ENCODE measurements at places on chromosomes 16 and 17.
A peak's percentile ranks its signal among the peaks of the same experiment; 100 is the strongest.

DNA sequence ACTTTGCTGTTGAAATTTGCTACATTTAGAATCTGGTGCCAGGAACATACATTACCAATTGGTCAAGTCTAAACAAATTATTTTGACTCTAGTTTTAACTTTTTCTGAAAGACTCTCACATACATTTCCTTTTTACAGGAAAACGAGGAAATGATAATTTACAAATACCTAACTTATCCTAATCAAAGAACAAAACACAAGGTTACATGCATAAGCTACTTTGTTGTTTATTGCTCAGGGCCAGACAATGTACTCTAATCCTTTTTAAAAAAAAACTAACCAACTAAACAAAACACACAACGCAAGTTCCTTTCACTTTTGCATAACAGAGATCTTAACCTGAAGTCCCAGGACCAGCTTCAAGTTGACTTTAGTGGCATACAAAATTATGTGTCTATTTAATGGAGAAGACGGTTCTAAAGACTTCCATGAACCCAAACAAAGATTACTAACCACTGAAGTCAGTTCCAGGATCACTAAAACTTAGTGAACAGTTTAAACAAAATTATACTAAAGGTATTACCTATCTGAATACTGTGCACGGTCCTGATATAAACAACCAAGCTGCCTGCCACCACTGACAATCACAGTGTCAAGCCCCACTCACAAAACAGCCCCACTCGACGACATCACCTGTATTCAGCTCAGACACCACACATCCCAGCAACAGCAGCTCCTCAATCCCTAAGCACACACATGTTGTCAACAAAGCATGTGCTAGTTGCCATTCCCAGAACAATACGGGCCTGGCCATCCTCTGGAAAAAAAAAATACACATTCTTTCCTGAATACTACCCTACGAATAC, 1.9 kb downstream of the ZNF652 start:
- DNase-seq = no peak

DNA sequence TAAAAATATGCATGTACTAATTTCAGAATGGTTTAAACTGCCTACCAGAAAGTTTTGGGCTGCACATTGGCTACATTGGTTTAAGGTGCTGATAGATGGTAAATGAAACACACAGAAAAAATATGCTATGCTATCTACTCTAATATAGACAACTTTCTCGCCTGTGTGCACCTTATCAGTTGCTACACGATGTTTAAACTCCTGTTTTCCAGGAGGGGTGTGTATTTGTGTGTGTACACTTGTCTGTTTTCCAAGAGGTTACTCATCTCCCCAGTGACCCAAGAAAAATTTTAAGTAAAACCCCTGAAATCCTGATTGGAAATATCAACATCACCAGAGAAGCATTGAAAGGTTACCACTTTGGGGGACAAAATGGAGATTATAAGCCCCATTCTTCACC, 21.6 kb upstream of the PSMC5 start:
- DNase-seq = no peak

- DNase-seq = no peak
Observed at GRCh38 chr17:79778504-79779083, 646 bp downstream of the CBX2 start.

DNA sequence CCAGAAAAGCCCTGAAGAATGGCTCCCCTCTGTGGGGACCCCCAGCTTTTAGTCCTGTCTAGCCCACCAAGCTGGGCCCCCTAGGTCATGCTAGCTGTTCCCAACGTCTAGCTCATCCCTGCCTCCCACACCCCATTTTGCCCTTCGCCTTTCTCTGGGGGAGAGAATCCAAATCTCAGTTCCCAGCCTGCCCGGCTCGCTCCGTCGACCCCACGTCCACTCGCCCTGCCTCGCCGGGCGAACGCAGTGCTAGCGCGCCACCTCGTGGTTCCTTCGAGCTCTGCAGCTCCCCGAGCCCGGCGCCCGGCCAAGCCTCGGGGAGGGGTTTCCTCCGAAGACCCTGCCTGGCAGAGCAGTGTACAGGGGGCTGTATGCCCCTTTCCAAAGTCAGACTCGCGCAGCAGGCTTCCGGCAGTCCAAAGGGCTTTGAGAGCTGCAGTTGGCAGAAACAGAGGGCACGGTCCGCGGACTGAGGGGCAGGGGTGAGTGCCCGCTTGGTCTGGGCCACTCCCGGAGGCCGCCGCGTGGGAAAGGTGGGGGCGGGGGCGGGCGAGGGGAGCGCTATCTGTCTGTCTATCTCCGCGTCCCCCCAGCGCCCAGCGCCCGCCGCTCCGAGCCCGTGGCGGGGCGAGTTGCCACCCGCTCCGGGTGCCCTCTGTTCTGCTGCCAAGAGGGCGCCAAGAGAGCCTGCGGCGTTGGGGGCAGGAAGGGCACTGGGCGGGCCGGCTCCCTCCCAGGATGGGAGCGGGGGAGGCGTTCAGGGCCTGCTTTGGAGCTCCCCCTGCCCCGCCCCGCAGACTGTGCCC, 1.7 kb upstream of the DLX3 start:
- peak; percentile 57 for DNase-seq

- no peak for DNase-seq
Observed at GRCh38 chr16:71258372-71258771, 27.9 kb upstream of the HYDIN start.

Measured in activated CD4-positive, CD25-positive, alpha-beta regulatory T cell (primary cell).